ENCODE measurements at places on chromosomes 6 and 20.

- DNase-seq: peak; percentile 81
Observed at GRCh38 chr20:49706630-49707091, 7.0 kb downstream of the B4GALT5 start.

DNA sequence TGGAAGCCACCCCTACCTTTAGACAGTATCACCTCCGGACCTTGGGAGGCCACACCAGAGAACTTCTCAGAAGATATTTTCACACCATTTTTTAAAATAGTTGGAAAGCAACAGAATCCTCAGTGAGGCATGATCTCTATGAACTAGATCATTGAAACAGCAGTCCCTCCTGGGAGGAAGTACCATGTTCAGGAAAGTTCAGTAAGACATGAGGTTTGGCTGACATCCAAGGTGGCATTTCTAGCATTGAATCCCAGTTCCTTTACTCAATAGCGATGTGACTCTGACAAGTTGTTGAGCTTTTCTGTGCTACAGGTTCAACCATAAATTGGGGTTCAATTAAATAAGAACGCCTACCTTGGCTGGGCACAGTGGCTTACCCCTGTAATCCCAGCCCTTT lies 169.0 kb downstream of the TBC1D7 start:
- DNase-seq: no peak

DNA sequence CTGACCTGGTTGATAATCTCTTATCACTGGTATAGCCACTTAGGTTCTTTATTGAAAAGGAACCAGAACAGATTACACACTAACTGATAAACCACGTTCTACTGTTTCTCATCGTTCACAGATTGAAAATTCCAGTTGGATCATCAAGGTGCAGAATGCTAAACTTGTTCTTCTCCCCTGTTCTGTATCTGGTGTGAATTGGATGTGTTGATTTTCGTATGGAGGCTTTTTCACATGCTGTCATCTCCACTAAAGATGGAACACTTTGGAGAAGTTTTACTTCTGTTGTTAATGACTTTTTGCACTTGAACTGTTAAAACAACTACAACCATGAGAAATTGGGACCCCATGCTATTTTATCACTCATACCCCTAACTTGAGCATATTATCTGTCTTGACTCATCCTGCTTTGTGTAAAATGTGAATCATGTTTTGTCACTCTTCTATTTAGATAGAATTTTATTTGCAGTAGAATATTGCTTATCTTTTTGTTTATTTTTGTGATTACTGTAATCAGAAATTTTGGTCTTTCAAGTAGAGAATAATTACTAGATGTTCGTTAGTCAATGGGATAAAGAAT lies 17.5 kb downstream of the VAPB start:
- DNase-seq: no peak

DNA sequence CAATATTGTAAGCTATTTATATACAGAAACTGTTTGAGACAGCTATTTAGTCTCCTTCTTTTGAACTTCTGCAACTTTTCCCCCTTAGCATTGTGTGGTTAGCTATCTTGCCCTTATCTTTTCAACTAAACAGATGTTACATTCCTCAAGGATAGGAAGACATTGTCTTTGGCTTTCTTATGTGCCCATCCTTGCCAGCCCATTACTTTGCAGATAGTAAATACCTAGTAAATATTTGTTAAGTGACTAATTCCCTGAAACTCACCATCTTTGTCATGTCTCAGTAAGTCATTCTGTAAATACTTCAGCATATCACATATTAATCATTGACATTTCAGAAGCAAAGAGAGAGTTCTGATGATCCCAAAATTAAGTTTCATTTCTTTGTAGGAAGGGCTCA lies 69.1 kb upstream of the FLRT3 start:
- DNase-seq: no peak

DNA sequence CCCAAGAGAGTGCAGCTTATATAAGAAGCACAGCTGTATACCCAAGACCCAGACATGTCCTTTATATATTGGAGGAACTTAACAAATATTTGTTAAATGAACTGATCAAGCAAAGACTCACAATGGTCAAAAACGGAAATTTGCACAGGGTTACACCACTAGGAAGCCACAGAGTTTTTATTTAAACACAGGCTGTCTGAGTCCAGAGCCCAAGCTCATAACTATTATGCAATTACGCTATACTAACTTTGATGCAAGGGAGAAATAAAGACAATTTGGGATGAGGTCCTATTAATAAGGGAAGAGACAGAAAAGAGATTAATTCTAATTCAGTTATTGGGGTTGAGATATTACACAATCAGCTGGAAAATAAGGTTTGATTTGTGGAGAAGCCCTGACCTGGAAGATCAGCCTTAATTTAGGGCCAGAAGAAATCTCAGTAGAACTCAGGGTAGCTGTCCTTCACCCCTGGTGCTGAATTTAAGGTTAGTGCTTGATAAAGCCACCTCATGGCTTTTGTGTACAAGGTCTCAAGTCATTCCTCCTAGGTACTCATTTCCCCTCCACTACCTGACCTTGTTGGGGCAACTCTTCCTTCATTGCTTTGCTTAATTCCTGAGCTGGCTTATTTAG lies 10.5 kb upstream of the ZNF334 start:
- DNase-seq: no peak

DNA sequence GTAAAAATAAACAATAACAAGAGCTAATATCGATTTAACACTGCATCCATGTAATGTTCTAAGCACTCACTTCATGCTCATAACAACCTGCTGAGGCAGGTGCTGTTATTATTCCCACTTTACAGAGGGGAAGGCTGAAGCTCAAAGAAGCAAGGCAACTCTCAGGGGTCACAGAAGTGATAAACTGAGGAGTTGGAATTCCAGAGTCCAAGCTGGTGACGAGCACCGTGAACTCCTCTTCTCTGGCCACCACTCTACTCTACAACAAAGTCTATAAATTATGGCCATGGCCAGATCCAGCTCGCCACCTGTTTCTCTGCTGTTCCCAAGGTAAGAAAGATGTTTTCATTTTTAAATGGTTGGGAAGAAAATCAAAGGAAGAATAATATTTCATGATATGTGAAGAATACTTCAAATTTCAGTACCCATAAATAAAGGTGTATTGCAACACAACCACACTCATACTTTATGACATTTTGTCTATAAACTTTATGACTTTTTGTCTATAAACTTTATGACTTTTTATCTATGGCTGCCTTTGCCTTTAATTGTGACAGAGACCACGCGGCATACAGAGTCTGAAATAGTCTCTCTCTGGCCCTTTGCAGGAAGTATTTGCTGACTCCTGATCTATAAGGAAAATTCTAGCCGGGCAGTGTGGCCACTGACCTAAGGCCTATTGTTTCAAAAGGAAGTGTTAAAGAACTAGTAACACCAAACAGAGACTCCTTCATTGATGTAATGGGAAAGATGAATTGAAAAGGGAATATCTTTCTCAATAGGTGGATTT lies 113.2 kb upstream of the KCNG1 start:
- DNase-seq: no peak

DNA sequence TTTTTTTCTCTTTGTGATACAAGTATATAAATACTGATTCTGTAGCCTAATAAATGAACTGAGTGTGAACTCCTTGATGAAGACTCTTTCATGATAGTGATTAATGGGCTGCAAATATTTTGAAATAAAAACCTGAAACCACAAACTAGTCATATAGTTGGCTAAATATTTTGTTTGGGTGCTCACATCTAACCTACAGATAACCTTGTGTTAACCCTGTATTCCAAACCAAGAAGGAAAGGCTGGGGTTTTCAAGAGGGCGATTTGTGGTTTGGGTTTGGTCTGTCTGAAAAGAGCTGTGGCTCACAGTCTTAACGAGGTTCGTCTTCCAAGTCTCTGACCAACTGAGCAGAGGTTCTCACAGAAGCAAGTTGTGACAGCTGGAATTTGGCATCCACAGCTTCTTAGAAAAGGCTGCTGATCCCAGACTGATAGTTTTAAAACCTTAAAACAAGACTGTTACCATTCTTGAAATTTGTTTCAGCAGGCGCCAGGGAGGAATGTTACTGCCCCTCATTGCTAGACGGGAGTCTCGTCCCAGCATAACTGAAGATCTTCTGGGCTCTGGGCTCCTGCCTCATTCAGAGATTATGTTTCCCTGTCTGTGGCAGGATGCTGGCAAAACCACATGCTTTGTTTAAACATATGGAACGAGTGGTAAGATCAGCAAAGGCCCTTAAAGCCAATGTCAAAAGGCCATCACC lies 736.4 kb upstream of the MARCKS start:
- DNase-seq: no peak

DNA sequence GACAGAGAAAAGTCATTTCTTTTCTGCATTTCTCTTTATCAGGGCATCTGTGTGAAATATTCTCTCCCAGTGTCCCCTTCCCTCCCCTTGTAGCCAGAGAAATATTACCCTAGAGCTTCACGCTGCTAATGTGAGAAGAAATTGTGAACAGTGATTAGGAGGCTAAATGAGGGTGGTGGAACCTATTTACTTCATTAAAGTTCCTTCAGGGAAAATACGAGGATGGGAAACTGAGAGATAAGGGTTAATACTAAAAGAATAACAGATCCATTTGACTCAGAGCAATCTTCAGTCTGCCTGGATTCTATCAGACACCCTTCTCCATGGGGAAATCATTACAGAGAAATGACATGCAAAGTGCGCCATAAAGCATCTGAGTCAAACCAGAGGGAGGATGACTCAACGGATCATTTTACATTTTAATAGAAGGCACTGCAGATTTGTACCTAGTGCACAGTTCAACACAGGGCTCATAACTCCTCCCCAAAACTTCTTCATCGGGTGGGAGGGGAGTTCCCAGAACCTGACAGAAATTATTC lies 131.3 kb downstream of the GJA10 start:
- DNase-seq: no peak

DNA sequence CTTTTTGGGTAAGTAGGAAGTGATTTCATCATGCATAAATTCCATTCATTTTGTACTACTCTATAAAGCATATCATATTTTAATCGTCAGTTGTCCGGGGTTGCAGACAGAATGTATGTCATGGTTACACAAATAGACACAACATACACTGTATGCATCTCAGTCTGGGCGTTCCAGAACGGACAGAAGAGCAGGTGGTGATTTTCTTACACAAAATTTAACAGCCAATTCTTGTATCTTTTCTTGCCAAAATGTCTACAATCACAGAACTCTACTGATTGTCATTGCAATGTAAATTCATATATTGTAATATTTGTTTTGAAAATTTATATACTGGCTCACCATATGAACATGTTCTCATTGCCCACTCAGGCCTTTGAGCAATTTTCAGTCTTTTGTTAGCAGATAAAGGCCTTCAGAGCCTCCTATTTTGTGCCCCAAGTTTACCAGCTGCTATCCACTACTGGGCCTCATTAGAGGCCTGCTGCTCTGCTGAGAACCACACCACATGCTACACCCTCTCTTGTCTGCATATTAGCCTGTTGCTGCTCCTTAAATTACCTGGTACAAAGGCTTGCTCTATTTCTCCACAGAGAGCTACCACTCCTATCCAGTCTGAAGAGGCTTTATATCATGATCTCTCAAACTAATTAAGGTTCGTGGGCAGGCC lies 61.5 kb downstream of the PRDM13 start:
- DNase-seq: no peak

GRCh38 chr6:82396964-82397751 lies 33.5 kb downstream of the TPBG start:
- no peak for DNase-seq

- no peak for DNase-seq
Observed at GRCh38 chr6:128966934-128967333, 84.0 kb downstream of the LAMA2 start.

GRCh38 chr6:168213121-168213524 lies 106.5 kb downstream of the DACT2 start:
- DNase-seq: no peak

- DNase-seq: no peak
Observed at GRCh38 chr20:46359233-46359751, 47.1 kb downstream of the ELMO2 start.

- no peak for DNase-seq
Observed at GRCh38 chr6:79157961-79158644, 76.4 kb downstream of the HMGN3 start.

GRCh38 chr20:14569641-14570040 lies 232.2 kb upstream of the FLRT3 start:
- no peak for DNase-seq

GRCh38 chr6:63731930-63732329 lies 96.3 kb downstream of the PHF3 start:
- DNase-seq: no peak

- no peak for DNase-seq
Observed at GRCh38 chr20:48864254-48864653, 36.5 kb upstream of the PREX1 start.
